ENCODE measurements at places on chromosomes 6 and 20.

DNA sequence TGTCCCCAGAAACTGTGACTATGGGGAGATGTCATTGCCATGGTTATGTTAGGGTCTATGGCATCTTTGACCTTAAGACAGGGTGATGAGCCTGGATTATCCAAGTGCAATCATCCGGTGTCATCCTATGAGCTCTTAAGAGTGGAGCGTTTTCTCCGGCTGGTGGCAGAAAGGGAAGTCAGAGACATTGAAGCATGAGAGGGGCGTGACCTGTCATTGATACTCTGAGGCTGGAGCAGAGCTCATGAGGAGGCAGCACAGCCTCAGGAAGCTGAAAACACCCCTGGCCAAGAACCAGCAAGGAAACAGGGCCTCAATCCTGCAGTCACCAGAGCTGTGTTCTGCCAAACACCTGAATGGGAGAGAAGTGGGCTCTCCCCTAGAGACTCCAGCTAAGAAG, 59.6 kb downstream of the ANKRD60 start:
- no peak for DNase-seq

- no peak for DNase-seq
These were observed 367.8 kb downstream of the ZFAND3 start for GRCh38 chr6:38187325-38187724.

GRCh38 chr6:6697620-6698019, 109.1 kb downstream of the LY86 start:
- no peak for DNase-seq

- DNase-seq: no peak
These were observed 27.3 kb downstream of the C6orf89 start for GRCh38 chr6:36913082-36913481.

GRCh38 chr6:20497216-20498040, 36.8 kb upstream of the CDKAL1 start:
- DNase-seq: no peak

- DNase-seq: no peak
These were observed 13.1 kb downstream of the QRSL1 start for GRCh38 chr6:106642476-106642875.

GRCh38 chr20:40393197-40394079, 295.6 kb downstream of the MAFB start:
- DNase-seq: no peak

DNA sequence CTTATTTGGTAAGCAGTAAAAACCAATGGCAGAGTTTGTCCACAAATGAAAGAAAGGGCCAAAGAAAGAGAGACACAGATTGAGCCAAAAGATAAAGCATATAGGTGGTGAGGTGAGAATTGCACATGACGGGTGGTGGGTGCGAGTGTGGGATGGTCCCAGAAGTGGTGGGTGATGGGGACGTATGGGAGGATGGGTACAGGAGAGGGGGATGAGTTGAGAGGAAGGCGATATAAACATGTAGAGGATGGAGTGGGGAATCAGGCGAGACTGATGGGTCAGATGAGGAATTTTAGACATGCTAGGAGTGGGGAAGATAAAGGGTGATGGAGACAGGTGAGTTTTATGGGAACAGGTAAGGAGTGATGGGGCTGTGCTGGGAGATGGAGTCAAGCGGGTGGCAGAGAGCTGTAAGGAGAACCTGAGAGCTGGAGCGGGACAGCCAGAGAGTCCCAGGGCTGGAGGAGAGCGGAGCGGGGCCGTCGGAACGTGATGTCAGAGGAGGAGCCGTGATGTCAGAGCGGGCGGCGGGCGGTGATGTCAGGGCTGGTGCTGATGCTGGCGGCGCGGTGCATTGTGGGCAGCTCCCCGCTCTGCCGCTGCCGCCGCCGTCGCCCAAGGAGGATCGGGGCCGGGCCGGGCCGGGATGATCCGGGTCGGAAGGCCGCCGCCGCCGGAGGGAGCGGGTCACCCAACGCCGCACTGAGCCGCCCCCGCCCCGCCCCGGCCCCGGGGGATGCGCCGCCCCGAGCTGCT, at the start of gene TTBK1:
TTBK1 (plus strand) TSS at position 574 of the 756 bp plus-strand sequence. CDS start 3,180 bp downstream, outside the sequence.
- peak; percentile 6 for DNase-seq

GRCh38 chr20:18405826-18406225, 61.0 kb downstream of the DZANK1 start:
- DNase-seq: no peak

Data from NCI-H1417 treated with DMSO at 0.1 percent for 48 hours (cell line).